Muscle of back (tissue), 13 donors: ENCODE measurements at places on chromosomes 6 and 20.

DNA sequence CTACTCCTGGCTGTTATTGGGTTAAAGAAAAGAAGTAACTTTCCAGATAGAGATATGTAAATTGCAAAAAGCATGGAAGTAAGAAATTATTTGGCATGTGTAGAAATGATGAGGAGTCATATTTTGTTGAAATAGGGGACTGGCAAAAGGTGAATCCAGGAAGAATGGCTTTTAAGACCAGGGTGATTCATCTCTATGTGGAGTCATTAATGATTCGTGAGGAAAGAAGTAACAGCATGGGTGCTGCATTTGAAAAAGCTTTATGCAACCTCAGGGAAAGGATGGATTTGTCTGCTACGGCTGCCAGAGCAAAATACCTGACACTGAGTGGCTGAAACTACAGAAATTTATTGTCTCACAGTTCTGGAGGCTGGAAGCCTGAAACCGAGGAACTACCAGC, 14.8 kb upstream of the SYNE1 start:
- DNase-seq, result no peak

DNA sequence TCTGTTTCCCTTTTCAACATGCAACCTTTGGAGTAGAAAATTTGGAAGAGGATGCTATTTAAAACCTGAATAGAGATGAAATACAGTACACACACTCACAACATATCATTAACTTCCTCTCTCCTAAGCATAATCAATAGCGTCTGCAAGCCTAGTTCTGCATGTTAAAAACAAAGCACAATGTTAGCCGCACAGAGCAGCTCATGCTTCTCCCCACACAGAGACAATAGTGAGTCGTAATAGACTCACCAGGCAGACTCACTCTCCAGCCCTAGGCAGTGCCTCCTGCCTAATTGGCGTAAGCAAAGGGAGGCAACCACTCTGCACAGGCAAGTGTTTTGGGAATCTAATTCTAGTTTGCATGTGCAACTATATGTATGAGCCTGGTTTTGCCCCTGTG, 45.8 kb upstream of the ARID1B start:
- DNase-seq, result no peak

GRCh38 chr20:497979-498378, 35.6 kb upstream of the TBC1D20 start:
- no peak for DNase-seq

- no peak for DNase-seq
These were observed 21.9 kb downstream of the SAMD5 start for GRCh38 chr6:147530132-147531060.

DNA sequence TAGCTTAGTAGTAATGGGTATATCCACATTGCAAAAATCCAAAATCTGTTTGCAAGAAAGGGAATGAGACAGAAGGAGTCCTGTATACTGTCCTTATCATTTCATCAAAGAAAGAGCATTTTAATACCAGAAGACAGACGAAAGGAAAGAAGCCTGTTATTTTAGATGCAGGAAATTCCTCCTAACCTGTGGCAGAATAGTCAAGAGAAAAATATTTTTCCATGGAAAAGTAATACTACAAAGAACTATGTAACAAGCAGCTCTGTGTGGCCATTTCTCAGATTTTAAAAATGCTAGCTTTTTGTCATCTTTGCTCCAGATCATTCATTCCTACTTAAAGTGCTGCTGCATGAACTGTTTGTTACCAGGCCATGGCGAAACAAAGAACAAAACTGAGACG, 72.9 kb upstream of the SCP2D1 start:
- no peak for DNase-seq

GRCh38 chr6:43495409-43495941, 14.7 kb downstream of the LRRC73 start:
- DNase-seq, result no peak

- DNase-seq, result no peak
These were observed 259.9 kb upstream of the SASH1 start for GRCh38 chr6:148082696-148083095.

DNA sequence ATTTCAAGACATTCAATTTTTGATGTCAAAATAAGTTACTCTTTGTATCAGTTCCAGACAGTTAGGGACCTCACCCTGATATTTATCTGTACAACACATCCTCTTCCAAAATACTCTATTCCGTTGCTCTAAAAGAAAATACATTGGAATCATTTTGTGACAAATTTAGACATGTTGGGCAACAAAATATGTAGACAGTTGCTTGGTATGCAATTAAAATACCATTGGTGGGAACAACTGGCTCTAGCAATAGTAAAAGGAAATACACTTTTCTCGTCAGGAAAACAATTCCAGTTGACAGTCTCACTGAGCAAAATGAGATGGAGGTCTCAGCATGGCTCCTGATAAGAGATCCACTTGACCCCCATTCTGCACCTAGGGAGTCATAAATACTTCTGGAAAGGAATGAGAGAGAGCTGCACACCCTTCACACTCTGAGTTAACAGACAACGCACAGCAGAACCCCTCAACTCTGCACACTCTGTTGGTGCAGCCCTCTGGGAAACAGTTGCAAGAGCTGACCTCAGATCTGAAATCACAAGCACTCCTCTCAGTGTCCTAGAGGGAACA, 171.3 kb upstream of the NT5E start:
- no peak for DNase-seq
